Stimulated activated CD4-positive, alpha-beta T cell treated with anti-CD3 and anti-CD28 coated beads, Interleukin-2, amount 100 ng/mL, for 4 hours (primary cell): ENCODE measurements at places on chromosomes 4 and X.

DNA sequence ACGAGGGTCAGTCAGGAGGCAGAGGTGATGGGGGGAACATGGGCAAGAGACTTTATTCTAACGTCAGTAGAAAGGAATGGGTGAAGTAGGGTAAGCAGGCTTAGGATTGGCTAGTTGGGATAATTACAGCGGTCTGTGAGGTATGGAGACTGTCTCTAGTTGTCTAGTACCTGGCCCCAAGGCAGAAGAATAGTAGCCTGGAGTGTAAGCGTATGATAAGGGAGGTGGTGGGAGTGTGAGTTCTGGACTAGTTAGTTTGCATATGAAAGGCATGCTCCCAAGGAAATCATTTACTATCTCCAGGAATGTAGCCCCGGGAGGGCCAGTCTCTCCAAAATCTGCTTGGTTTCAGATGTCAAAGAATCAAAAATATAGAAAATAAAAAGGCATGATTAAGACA, 219.6 kb upstream of the ANXA3 start:
- no peak for DNase-seq

- DNase-seq: no peak
Observed at GRCh38 chr4:158018221-158018830, 154.5 kb downstream of the GASK1B start.

GRCh38 chr4:14177987-14178386, 550.5 kb upstream of the BOD1L1 start:
- no peak for DNase-seq

DNA sequence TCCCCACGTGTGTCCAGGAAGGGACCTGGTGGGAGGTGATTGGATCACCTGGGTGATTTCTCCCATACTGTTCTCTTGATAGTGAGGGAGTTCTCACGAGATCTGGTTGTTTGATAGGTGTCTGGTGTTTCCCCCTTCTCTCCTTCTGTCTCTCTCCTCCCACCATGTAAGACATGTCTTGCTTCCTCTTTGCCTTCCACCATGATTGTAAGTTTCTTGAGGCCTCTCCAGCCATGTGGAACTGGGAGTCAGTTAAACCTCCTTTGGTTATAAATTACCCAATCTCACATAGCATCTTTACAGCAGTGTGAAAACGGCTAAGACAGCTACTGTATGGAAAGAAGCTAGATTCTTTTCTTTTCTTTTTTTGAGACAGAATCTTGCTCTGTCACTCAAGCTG, 21.6 kb upstream of the FGG start:
- DNase-seq: no peak

GRCh38 chr4:76178296-76178695, 30.1 kb upstream of the NUP54 start:
- no peak for DNase-seq

DNA sequence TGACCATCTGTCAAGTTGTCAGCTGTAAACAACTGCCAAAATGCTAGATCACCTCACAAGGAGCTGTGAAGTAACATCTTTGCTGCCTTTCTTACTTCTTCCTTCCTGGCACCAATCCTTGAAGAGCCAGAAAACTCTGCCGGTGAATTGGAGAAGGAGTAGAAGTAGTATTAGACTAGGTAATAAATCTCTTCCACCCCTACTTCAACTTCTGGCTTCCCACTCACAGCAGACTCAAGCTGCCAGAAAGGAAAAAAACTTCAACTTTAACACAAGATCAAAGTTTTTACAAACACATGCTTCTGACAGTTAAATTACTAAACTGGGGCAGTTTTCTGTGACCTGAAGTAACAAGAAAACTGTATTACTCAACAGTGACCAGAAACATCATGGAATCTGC, 164.7 kb upstream of the SLC7A11 start:
- no peak for DNase-seq

DNA sequence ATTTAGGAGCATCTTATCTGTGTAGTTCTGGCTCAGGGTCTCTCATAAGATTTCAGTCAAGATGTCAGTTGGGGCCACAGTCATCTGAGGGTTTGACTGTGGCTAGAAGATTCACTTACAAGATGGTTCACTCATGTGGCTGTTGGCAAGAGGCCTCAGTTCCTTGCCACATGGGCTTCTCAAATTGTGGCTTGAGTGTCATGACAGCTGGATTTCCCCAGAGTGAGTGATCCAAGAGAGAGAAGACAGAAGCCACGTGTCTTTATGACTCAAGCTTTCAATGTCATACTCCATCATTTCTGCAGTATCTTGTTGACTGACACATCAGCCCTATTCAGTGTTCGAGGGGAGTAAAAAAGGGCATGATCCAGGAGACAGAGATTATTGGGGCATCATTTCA, 131.3 kb upstream of the AP1S2 start:
- no peak for DNase-seq

GRCh38 chr4:138555584-138555983, 313.4 kb upstream of the SLC7A11 start:
- no peak for DNase-seq

DNA sequence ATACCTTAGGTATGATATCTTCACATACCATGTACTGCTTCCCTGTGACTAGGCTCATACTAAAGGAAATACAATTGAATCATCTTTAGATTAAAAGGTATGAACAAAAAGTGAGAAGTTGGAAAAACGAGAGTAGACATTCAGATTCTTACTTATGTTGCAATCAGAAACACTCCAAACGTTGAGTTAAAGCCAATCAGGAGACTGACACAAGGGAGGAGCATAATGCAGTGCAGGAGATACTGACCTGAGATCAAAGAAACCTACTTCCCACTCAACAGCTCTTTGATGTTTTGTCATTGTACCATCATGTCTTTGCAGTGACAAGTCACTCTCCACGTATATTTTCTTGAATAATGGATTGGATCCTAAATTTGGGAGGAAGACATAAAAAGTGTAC, 8.9 kb upstream of the PCDH18 start:
- DNase-seq: no peak

DNA sequence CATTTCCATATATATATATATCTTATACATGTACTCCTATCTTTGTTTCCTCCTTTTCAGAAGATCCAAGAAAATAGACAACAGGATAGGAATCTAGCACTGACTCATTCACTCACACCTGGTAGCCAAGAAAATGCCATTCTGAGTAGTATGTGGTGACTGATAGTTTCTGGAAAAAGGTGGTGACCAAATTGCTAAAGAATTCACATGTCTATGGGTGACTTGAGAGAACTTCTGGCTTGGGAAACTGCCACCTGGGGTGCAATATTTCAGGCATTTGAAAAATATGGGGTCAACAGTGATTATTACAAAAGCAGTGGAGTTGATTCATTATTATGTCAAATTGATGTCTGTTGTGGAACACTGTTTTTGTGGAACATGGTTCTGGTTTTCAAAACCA, 605.1 kb downstream of the PCDH18 start:
- DNase-seq: no peak

GRCh38 chr4:149765630-149766029, 50.0 kb downstream of the IQCM start:
- DNase-seq: no peak

GRCh38 chrX:99398545-99398944, 1011.5 kb downstream of the PCDH19 start:
- no peak for DNase-seq

DNA sequence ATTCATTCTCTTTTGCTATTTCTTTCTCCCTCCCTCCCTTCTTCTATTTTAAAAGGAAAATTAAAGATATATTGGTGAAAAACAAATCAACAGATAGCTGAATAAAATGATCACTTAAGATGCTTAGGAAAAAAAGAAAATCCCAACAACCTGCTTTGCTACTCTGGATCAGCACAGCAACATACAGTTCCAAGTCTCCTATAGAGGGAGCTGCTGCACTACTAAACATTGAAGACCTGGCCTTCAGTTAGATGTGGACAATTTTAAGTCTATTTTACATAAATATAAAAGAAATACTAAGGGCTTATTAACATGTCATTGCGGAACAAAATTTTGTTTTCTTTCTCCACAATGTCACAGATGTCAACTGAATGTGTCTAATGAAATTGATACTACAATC, 226.4 kb downstream of the MAGEB5 start:
- no peak for DNase-seq

DNA sequence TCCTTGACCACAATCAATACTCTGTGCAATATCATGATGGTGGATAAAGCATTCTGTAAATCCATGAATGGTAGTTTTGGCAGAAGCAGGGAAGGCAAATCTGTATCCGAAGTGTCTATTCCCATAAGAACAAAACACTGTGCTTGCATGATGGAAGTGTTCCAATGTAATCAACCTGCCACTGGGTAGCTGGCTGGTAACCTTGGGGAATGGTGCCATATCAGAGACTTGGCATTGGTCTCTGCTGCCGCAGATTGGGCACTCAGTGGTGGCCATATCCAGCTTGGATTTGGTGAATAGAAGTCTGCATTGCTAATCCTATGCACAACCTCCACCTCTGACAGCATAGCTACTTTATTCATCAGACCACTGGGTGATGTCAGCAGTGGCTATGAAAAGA, 114.3 kb upstream of the EMCN start:
- DNase-seq: no peak

- DNase-seq: no peak
Observed at GRCh38 chrX:122868631-122869030, 315.4 kb upstream of the GRIA3 start.

- DNase-seq: no peak
Observed at GRCh38 chr4:77798385-77798784, 20.8 kb downstream of the CNOT6L start.

DNA sequence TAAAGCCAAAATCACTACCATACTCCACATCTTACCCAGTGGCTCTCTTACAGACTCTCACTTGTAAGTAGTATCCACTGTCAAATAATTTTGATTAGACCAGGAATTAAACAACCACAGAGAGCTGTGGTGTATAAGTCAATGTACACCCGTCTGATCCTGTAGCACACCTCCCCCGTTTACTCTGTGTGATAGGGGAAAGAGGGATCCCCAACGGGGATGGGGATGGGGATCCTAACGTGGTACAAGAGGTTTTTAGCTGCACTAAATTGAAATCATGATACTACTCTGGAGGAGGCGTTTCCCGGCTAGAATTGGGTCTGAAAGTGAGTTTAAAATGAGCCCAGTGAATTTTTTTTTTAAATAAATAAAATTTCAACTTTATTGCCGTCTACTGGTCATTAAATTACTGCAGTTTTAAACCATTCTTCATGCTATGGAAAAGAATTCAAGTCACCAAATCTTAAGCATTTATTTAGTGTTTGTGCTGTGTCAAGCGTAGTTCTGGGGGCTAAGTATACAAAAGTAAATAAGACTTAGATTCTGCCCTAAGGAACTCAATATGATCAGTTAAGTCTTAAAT, 76.6 kb downstream of the INTS12 start:
- no peak for DNase-seq

DNA sequence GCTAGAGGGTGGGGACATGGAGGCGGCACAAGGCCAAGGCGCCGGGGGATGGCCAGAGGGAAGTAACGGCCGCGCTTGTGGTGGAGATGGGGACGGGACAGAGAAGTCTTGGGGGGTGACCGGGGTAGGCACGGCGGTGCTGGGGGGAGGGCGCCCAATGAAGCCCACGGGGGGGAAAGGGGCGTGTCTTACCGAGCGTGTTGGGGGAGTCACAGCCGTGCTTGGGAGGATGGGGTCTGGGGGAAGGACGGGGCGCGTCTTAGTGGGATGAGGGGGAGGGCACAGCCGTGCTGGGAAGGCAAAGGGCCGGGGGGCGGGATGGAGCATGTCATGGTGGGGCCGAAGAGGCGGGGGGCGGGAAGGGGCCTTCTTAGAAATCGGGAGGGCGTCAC, 952 bp downstream of the ARSD start:
- DNase-seq: no peak

- DNase-seq: peak; percentile 73
Observed at GRCh38 chr4:40196724-40197281, at the start of gene RHOH. TSS of gene RHOH (plus strand) at chr4:40197031. CDS start at chr4:40243387, 46,356 bp downstream.

GRCh38 chrX:17511556-17511955, 136.6 kb downstream of the NHS start:
- DNase-seq: no peak

- no peak for DNase-seq
Observed at GRCh38 chr4:96598465-96598864, 758.6 kb downstream of the PDHA2 start.

GRCh38 chr4:108637856-108638255, 12.5 kb upstream of the OSTC start:
- DNase-seq: no peak

DNA sequence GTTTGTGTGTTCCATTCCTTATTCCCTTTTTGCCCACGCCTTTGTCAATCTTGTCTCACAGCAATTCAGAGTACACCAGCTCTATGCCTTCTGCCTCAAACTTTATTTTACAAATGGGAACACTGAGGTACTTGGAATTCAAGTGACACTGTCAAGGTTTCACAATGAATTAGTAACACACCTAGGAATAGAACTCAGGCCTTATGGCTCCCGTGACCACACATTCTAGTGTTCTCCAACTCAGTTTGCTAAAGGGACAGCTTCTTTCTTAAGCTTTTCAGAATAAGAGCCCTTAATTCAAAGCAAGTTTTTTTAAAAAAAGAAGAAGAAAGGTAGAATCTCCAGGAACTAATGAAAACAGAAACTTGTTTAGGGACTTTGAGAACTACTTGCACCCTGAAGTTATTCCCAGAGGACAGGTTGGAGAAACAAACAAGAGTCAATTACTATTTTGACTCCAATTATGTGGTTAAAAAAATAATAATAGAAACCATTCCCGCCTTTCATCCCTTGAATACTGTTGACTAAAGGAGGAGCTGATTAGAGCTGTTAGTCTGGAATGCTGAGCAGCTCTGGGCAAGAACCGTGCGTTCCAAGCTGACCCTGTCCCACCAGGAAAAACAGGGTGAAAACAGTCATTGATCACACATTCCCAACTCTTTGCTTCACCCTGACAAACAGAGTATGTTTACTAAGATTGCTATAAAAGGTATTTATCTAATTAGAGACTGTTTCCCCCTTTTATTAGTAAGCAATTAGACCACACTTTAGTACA, 408.8 kb upstream of the CNKSR2 start:
- no peak for DNase-seq

GRCh38 chr4:7766086-7766485, 173.6 kb downstream of the AFAP1 start:
- no peak for DNase-seq

DNA sequence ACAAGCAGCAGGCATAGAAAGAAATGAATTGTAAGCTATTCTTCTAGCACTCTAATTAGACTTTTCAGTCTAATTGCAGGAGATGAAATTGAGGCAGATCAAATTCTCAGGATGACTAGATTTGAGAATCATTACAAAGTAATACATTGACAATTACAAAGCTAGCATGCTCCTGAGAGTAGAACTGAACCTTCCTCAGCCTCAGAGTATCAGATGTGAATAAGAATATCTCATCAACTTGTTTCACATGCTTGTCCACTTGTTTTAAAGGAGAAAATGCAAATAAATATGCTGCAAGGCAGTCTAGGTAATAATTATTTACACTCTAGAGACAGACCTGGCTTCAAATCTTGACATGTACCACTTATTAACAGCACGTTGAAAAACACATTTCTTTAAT, 491.0 kb upstream of the MAGEB2 start:
- no peak for DNase-seq
